ENCODE measurements at places on chromosomes 3 and 15. TPM values are rescaled to one million over a fixed set of nuclear protein-coding genes. Genes with fewer than 3 reads are reported as not detected.

GRCh38 chr3:24704496-24704895 lies 209.8 kb upstream of the THRB start:
- no peak overlapping the region for H3K4me3 ChIP-seq
- H3K4me1 ChIP-seq: no peaks in the 10 kb centered on the region
- H3K36me3 ChIP-seq: no peaks in the 10 kb centered on the region
- no peak for DNase-seq
- H3K27ac ChIP-seq: no peak overlapping the region

- H3K4me1 ChIP-seq: no peaks in the 10 kb centered on the region
- no peaks in the 10 kb centered on the region for H3K27me3 ChIP-seq
- no peak overlapping the region for H3K27ac ChIP-seq
- H3K4me3 ChIP-seq: no peak overlapping the region
- DNase-seq: no peak
These were observed 804.1 kb upstream of the LMCD1 start for GRCh38 chr3:7697548-7697947.

- no peak for DNase-seq
- no peaks in the 10 kb centered on the region for H3K4me1 ChIP-seq
- H3K27ac ChIP-seq: no peak overlapping the region
These were observed 542.0 kb downstream of the EPHA3 start for GRCh38 chr3:89649431-89649830.

DNA sequence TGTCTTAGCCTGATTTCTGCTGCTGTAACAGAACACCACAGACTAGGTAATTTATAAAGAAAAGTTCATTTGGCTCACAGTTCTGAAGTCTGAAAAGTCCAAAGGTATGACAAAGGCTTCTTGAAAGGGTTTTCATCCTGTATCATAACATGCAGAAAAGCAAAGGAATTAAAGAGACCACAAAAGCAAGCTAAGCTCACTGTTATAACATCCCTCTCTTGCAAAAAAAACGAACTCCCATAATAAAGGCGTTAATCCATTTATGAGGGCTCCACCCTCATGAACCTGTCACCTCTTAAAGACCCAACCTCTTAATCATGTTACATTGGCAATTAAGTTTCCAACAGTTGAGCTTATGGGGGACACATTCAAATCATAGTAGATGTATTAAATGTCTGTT lies 197.9 kb downstream of the PLOD2 start:
- no peak for DNase-seq
- no peaks in the 10 kb centered on the region for H3K27me3 ChIP-seq
- no peak overlapping the region for H3K4me3 ChIP-seq
- H3K4me1 ChIP-seq: no peaks in the 10 kb centered on the region
- no peaks in the 10 kb centered on the region for H3K36me3 ChIP-seq
- H3K27ac ChIP-seq: no peak overlapping the region

DNA sequence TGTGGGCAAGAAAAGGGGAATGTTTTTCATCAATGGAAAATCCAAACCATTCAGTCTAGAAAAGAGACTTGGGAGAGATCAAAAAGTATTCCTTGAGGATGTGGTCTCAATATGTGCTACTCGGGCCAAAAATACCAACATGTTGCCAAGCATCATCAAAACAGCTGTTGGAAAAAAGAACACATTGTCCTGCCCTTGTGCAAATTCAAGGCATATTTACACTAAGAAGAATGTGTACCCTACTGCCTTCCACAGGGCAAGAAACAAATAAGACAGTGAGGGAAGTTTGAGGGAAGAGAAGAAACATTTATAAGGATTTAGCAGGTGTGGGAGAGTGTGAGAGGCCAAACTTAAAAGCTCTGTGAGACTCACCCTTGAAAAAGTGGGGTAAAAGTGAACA lies 252.1 kb downstream of the NTRK3 start:
- H3K27ac ChIP-seq: no peak overlapping the region
- no peak for DNase-seq
- H3K36me3 ChIP-seq: no peaks in the 10 kb centered on the region
- H3K4me1 ChIP-seq: no peaks in the 10 kb centered on the region

DNA sequence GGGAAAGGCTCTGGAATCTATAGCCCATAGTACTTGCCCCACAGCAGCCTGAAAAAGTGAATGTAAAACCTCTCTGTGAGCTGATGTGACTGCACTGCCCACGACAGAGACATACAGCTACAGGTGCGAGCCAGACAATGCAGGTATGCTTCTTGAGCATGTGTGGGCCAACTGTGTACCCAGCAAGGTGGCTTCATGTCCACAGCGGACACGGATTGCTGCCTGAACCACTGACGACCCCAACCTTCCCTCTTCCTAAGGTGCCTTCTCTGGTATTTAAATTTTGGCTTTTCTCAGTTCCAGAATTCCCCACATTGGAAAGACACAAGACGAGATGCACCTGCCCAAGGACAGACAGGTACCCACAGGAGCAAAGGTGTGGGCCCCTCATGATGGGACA lies 65.8 kb downstream of the SCN5A start:
- no peaks in the 10 kb centered on the region for H3K36me3 ChIP-seq
- DNase-seq: peak; percentile 70
- H3K4me3 ChIP-seq: no peak overlapping the region
- H3K27me3 ChIP-seq: no peaks in the 10 kb centered on the region
- H3K4me1 ChIP-seq: no peaks in the 10 kb centered on the region

DNA sequence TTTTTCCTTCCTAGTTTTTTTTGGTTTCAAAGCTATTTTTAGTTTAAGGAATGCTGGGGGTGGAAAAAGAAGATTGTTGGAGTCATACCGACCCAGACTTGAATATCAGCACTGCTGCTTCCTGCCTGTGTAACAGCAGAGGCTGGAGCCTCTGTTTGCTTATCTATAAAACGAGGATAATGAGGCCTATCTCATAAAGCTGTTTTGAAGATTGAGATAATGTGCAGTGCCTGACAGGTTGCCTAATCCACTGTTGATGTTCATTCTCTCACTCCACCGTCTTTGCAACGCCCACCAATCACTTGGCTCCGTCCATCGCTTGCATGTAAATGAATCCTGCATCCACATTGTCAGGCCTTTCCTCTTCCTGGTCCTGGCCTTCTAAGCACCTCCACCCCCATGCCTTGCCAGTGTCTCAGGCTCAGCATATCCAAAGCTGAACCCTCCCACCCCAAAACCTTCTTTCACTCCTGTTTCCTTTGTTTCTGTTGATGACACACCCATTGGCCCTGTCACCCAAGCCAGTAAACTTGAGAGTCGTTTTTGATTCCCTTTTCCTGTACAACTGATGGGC lies 94.9 kb downstream of the MEX3B start:
- DNase-seq: no peak
- no peaks in the 10 kb centered on the region for H3K27me3 ChIP-seq
- no peaks in the 10 kb centered on the region for H3K36me3 ChIP-seq
- peaks cover 9% of the 10 kb centered on the region for H3K4me1 ChIP-seq
- no peak overlapping the region for H3K4me3 ChIP-seq

DNA sequence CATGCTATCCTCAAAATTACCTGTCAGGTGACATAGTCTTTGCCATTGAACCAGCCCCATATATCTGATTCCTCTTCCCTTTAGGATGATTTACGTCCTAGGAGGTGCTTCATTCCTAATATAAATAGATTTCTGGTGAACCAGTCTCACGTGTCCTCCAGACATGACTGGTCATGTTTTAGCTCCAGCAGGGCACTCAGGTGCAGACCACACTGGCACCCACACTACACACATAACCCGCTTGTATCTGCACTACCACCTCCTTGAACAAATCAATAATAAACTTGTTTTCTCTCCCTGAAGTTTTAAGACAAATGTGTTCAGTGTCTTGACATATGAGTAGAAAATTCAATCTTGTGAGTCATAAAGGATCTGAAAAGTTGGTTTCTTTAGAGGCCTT lies 155.5 kb downstream of the GOLIM4 start:
- H3K36me3 ChIP-seq: no peaks in the 10 kb centered on the region
- no peaks in the 10 kb centered on the region for H3K27me3 ChIP-seq
- no peaks in the 10 kb centered on the region for H3K4me1 ChIP-seq
- no peak for DNase-seq

DNA sequence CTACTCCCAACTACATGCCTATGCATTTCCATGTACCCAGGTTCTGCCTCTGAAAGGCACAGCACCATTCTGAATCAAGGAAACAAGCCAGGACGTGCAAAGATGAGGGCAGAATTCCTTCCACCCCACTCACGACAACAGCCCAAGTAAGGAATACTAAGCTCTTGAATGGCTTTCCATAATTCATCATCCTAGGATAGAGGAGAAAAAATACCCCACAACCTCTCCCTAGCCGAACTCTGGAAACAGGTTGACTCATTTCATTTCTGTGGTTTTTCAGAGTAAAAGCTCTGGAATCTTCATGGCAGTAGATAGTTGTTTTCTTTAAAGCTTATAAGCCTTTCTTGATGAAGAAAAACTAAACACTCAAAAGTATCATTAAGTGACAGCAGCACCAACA lies 77.8 kb downstream of the PDZRN3 start:
- no peaks in the 10 kb centered on the region for H3K36me3 ChIP-seq
- H3K27ac ChIP-seq: peak overlapping the region; percentile 62
- H3K4me3 ChIP-seq: no peak overlapping the region
- no peak for DNase-seq
- H3K4me1 ChIP-seq: peaks cover 40% of the 10 kb centered on the region
- H3K27me3 ChIP-seq: no peaks in the 10 kb centered on the region

- H3K27me3 ChIP-seq: no peaks in the 10 kb centered on the region
- H3K4me1 ChIP-seq: peaks cover 65% of the 10 kb centered on the region
- peak overlapping the region; percentile 33 for H3K27ac ChIP-seq
- no peak for DNase-seq
- no peak overlapping the region for H3K4me3 ChIP-seq
- H3K36me3 ChIP-seq: no peaks in the 10 kb centered on the region
These were observed 56.9 kb downstream of the FLNB start for GRCh38 chr3:58064923-58065638.

GRCh38 chr3:13792051-13792490 lies 87.8 kb downstream of the WNT7A start:
- no peak overlapping the region for H3K27ac ChIP-seq
- H3K4me1 ChIP-seq: no peaks in the 10 kb centered on the region
- no peak overlapping the region for H3K4me3 ChIP-seq
- H3K27me3 ChIP-seq: no peaks in the 10 kb centered on the region
- H3K36me3 ChIP-seq: no peaks in the 10 kb centered on the region

DNA sequence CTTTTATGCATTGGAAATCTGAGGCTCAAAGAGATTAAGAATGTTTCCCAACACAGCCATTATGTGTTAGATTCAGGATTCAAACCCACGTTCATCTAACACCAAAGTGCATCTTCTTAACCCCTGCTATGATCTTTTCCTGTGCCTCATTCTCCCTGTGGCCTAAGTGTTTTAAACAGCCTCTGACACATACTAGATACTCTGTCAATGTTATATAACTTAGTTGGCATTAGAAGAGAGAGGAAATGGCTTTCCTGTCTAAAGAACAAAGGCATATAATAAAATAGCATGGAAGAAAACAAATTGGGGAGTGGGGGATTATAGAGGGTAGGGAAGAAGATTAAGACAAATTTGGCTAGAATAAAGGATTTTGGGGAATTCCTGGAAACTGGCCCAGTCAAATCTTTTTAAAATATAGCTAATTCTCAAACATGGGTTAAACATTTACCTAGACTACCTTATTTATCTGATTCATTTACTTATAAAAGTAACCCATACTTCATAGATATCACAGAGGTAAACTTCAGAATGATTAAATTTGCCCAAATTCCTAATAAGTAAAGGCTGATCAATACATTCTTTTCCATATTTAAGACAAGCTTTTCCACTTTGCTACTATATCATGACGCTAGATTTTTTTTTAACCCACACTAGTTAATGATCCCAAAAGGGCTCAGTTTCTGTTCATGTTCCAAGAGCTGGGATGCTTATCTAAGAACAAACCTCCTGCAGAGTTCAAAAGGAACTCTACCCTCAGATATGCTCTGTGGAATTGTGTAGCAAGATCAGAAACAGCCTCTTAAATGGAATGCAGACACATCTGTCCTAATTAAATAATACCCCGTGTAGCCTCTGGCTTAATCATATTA lies 122.9 kb upstream of the PTPRG start:
- DNase-seq: no peak
- no peak overlapping the region for H3K27ac ChIP-seq
- no peaks in the 10 kb centered on the region for H3K4me1 ChIP-seq
- H3K36me3 ChIP-seq: no peaks in the 10 kb centered on the region
- no peaks in the 10 kb centered on the region for H3K27me3 ChIP-seq
- no peak overlapping the region for H3K4me3 ChIP-seq

DNA sequence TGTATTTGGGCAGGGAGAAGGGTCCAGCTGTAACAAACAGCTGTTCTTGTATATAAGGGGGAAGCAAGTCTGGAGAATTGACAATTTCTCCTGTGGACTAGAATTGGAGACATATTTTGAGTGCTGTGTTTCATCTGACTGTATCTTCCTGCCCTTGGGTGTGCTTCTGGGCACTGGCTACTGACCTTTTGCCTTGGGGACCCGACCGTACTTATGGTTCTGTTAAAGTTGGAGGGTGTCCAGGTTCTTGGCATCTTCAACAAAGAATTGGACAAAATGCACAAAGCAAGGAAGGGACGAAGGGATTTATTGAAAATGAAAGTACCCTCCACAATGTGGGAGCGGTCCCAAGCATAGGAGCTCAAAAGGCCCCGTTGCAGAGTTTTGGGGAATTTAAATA lies 31.0 kb downstream of the MAP2K1 start:
- H3K36me3 ChIP-seq: no peaks in the 10 kb centered on the region
- DNase-seq: no peak
- H3K27ac ChIP-seq: no peak overlapping the region
- H3K4me1 ChIP-seq: peaks cover 13% of the 10 kb centered on the region
- no peaks in the 10 kb centered on the region for H3K27me3 ChIP-seq

DNA sequence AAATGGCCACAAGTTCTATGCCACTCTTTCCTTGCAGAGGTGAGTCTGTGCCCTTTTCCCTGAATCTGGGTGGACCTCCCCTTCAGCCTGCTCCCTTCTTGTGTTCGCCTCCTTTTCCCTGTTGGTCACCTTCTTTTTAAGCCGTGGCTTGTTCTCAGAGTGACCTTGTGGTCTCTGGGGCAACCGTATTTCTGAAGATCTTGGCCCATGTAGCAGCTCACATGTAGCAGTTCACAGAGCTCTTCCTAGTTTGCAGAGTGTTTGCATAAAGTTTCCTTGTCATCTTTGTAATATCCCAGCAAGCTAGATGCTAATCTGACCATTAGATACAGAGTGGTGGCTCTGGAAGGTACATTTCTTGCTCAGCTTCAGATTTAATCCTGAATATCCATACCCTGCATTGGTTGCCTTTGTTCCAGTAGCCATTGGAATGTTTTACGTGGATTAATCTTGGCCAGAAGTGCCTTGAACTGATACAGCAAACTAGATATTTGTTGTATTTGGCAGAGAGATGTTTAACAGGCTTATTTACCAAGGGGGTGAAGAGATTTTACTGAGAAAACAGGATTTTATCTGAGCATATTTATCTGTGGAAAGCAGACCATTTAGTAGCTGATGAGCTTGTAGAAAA lies 40.7 kb upstream of the BSN start:
- no peak overlapping the region for H3K4me3 ChIP-seq
- DNase-seq: no peak
- H3K27ac ChIP-seq: no peak overlapping the region
- no peaks in the 10 kb centered on the region for H3K27me3 ChIP-seq
- peaks cover 40% of the 10 kb centered on the region for H3K36me3 ChIP-seq

HGD gene
- not detected for total RNA-seq

MED12L gene
- total RNA-seq: 1.7 TPM

COMMD2 gene
- total RNA-seq: 18.9 TPM

PSTPIP1 gene
- total RNA-seq: 13.3 TPM

AHSG gene
- not detected for total RNA-seq

KLHL40 gene
- not detected for total RNA-seq

ITIH1 gene
- 0.98 TPM for total RNA-seq

NLGN1 gene
- total RNA-seq: 4.7 TPM

AMIGO3 gene
- total RNA-seq: not detected
